Smooth muscle cell of trachea (primary cell): ENCODE measurements at places on chromosomes 3 and 15. TPM values are rescaled to one million over a fixed set of nuclear protein-coding genes. Genes with fewer than 3 reads are reported as not detected.

TF gene
- 0.17 TPM in 1 of 2 replicates, not detected in the other for total RNA-seq

LTF gene
- not detected in 2 replicates for total RNA-seq

ZNF619 gene
- total RNA-seq = 7.9 and 8.1 TPM in 2 replicates

BCHE gene
- total RNA-seq = 5.8 and 11.1 TPM in 2 replicates

TM4SF1 gene
- total RNA-seq = 140 and 347 TPM in 2 replicates

POC1A gene
- 5.5 and 15.0 TPM in 2 replicates for total RNA-seq

GALNT15 gene
- 17.9 and 93.0 TPM in 2 replicates for total RNA-seq

GPR62 gene
- under 0.01 TPM in 1 of 2 replicates, not detected in the other for total RNA-seq

ABHD2 gene
- total RNA-seq = 81.6 and 98.7 TPM in 2 replicates

FAM3D gene
- total RNA-seq = not detected in 2 replicates

MINAR1 gene
- total RNA-seq = 0.44 and 0.83 TPM in 2 replicates

SCN11A gene
- total RNA-seq = under 0.01 and 0.17 TPM in 2 replicates

IGF2BP2 gene
- 36.8 and 58.6 TPM in 2 replicates for total RNA-seq

KIF7 gene
- total RNA-seq = 11.9 and 19.7 TPM in 2 replicates

SV2B gene
- total RNA-seq = not detected in 2 replicates

DLL4 gene
- 0.17 and 0.73 TPM in 2 replicates for total RNA-seq

CADPS gene
- 3.8 and 7.4 TPM in 2 replicates for total RNA-seq

ZNF710 gene
- total RNA-seq = 8.9 and 16.7 TPM in 2 replicates

RTP4 gene
- total RNA-seq = 2.8 and 3.3 TPM in 2 replicates

LDHAL6B gene
- not detected in 2 replicates for total RNA-seq

SMAD6 gene
- total RNA-seq = 16.6 and 23.3 TPM in 2 replicates

SLC24A5 gene
- total RNA-seq = not detected in 2 replicates

MESP2 gene
- 0.58 and 1.3 TPM in 2 replicates for total RNA-seq

CPEB1 gene
- total RNA-seq = 36.7 and 42.7 TPM in 2 replicates

GOLGA8J gene
- total RNA-seq = not detected in 2 replicates

WDR49 gene
- 0.17 and 1.0 TPM in 2 replicates for total RNA-seq

HRG gene
- total RNA-seq = not detected in 2 replicates

OR5K4 gene
- total RNA-seq = not detected in 2 replicates

LMAN1L gene
- total RNA-seq = 0.15 TPM in 1 of 2 replicates, not detected in the other

SCG5 gene
- 15.3 and 21.5 TPM in 2 replicates for total RNA-seq

RTP1 gene
- not detected in 2 replicates for total RNA-seq

SLC2A2 gene
- total RNA-seq = not detected in 2 replicates

UCN2 gene
- total RNA-seq = 1.2 and 1.3 TPM in 2 replicates

ANKUB1 gene
- not detected in 2 replicates for total RNA-seq

ZNF620 gene
- total RNA-seq = 0.66 and 1.0 TPM in 2 replicates

CHRD gene
- total RNA-seq = 0.73 and 2.6 TPM in 2 replicates

CACNA2D2 gene
- total RNA-seq = not detected in 2 replicates

WNT5A gene
- 3.6 and 5.3 TPM in 2 replicates for total RNA-seq

STARD9 gene
- total RNA-seq = 13.1 and 13.7 TPM in 2 replicates

DPPA2 gene
- total RNA-seq = not detected in 2 replicates

SKIC8 gene
- total RNA-seq = 54.9 and 105 TPM in 2 replicates

TNK2 gene
- total RNA-seq = 7.6 and 10.9 TPM in 2 replicates

KNG1 gene
- not detected in 2 replicates for total RNA-seq

CIDEC gene
- 0.17 and 0.44 TPM in 2 replicates for total RNA-seq

POPDC2 gene
- 0.15 and 0.33 TPM in 2 replicates for total RNA-seq

MPI gene
- 55.3 and 97.9 TPM in 2 replicates for total RNA-seq

ATP13A5 gene
- not detected in 2 replicates for total RNA-seq

CMTM7 gene
- total RNA-seq = 4.4 and 7.9 TPM in 2 replicates

FANCD2 gene
- total RNA-seq = 2.8 and 25.7 TPM in 2 replicates

TTC21A gene
- total RNA-seq = 3.5 and 6.1 TPM in 2 replicates

ACTRT3 gene
- total RNA-seq = 4.8 and 5.4 TPM in 2 replicates

PLSCR5 gene
- not detected in 2 replicates for total RNA-seq
